ENCODE measurements at places on chromosomes 2 and 18. TPM values are rescaled to one million over a fixed set of nuclear protein-coding genes. Genes with fewer than 3 reads are reported as not detected.

Gene RHOB
- total RNA-seq, result 245 TPM

Gene RTP5
- not detected for total RNA-seq

Gene HS1BP3
- 19.0 TPM for total RNA-seq

Gene DIPK1C
- not detected for total RNA-seq

Gene GREB1
- 2.1 TPM for total RNA-seq

Gene RIT2
- not detected for total RNA-seq

Gene ZAP70
- not detected for total RNA-seq

Gene DPYSL5
- not detected for total RNA-seq

Gene MYO5B
- 0.53 TPM for total RNA-seq

Gene ABCG5
- total RNA-seq, result not detected

Gene ITPRIPL1
- 0.75 TPM for total RNA-seq

Gene SP140L
- total RNA-seq, result 5.4 TPM

Gene KCNE4
- total RNA-seq, result 0.38 TPM

Gene ELOA2
- total RNA-seq, result not detected

Gene RND3
- total RNA-seq, result 287 TPM

Gene C2orf92
- 0.75 TPM for total RNA-seq

Gene LHCGR
- not detected for total RNA-seq

Gene ERCC3
- 30.0 TPM for total RNA-seq

Gene TLX2
- total RNA-seq, result not detected

Gene LAMA3
- total RNA-seq, result 0.60 TPM

Gene NT5DC4
- total RNA-seq, result not detected

Gene ASPRV1
- total RNA-seq, result 0.12 TPM

Gene C2orf78
- not detected for total RNA-seq

Gene RAMP1
- 1.6 TPM for total RNA-seq

Gene TRABD2A
- 8.9 TPM for total RNA-seq

Gene IL36G
- total RNA-seq, result not detected

Gene RUFY4
- total RNA-seq, result 0.08 TPM

Gene FBXO15
- 0.23 TPM for total RNA-seq

Data from smooth muscle cell of the coronary artery (primary cell).